ENCODE measurements at places on chromosomes 2 and 18.

DNA sequence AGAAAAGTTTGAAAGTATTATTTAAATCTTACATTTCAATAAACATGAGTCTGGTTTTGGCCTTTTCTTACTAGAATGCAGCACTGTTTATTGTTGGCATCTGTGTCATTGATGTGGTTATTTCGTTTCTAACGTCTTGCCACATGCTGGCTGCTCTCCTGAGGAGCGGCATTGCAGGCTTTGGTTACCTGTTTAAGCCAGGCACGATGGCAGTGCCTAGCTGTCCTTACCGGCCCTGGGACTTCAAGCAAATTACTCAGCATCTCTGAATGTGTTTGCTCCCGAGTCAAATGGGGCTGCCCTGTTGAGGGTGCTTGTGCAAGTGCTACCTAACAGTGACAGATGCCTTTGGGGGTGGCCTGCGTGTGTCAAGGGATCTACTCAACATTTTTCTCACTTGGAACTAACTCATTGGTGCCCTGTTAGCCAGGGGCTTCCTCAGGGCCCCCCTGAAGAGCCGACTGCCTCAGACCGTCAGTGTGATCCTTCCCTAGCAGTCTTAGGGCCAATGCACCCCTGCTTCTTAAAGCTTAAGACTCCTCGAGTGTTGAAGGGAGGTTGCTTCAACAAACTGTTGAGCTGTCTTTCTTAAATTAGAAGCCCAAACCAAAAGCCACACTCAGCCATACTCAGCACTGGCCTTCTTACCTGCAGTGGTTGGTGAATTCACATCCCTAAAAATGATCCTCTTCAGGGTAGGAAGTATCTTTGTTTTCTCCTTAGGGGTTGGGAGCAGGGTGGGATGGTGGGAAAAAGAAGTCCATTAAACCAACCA lies 151.5 kb downstream of the NCK2 start:
- no peak for DNase-seq

DNA sequence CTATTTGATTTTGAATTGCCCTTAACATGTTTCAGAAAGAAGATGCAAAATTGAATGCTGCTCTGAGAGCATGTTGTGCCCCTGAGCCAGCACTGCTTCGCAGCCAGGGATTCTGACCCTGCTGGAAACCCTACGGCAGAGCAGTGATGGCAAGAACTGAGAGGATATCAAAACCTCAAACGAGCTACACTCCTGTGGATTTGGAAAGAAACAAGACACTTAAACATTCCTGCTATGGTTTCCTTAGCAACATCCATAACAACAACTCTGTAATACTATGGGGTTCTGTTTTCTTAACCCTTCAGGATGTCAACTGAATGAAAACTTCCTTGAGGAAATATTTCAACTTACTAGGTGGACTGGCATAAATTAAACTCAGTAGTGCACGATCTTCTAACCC lies 649.1 kb downstream of the NYAP2 start:
- DNase-seq: no peak

DNA sequence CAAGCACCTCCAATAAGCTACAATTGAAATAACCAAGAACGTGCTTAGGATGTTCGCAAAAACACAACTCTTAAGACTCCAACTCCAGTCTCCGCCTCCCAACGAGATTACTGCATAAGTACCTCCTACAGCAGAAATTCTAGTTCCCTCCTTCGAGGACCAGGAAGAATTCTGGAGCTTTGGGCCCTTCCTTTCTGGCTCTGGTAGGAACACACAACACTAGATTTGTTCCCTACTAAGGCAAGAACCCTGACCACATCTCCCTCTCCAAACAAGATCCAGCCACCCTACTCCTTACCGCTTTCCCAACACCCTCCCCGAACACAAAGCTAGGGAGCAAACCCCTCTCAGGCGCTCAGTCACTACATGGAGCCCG lies 721 bp downstream of the ADAM17 start:
- peak; percentile 18 for DNase-seq

GRCh38 chr18:73981796-73982195 lies 165.8 kb downstream of the FBXO15 start:
- no peak for DNase-seq

DNA sequence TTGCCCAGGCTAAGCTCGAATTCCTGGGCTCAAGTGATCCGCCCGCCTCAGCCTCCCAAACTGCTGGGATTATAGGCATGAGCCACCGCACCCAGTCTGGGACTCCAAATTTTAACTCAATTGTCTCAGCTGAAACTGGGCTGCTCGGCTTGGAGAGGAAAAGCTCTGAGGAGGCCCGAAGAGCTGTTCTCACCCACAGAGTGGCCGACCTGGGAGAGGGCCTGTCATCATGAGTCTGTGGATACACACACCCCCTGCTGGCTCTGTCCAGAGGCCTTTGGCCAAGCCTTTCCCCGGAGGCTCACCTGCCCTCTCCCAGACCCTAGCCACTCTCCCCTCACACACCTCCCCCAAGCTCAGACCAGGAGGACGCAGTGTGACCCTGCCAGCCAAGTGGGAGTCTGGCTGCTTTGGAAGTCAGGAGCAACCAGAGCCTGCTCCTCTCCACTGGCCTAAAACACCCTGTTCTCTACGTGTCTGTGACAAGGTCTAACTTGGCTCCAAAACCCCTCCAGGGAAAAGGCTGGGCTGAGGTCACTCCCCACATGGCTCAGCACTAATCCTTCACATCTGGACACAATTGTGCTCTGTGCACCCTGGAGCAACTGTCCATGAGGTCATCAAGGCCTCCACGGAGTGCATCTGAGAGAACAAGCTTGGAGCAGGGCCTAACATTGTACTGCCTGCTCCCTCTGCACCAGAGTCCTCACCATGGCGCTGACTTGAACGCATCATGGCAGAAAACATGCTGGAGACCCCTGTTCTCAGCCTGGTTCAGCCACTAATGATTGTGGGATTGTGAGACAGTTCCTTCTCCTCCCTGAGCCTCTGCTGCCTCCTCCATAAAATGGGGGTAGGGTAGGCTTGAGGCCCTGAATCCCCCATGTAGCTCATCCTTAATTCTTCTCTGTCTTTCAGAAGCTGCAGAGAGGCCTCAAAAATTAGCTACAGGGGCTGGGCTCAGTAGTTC lies 49.9 kb upstream of the RAB6C start:
- no peak for DNase-seq

DNA sequence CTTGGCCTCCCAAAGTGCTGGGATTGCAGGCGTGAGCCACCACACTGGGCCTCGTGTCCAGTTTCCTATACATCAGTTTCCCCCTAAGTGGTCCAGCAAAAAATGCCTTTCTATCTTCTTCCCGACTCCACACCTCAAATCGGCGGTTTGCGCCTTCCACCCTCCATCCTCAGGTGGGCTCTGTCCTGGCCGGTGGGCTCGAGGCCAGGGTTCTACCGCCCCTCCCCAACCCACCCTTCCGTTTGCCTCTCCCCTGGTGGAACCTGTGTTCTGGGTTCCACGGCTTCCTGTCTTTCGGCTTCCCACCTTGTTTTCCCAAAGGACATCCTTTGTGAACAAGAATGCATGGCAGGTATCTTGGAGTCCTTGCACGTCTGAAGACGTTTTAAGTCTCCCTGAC lies 104.4 kb downstream of the HS6ST1 start:
- DNase-seq: no peak

DNA sequence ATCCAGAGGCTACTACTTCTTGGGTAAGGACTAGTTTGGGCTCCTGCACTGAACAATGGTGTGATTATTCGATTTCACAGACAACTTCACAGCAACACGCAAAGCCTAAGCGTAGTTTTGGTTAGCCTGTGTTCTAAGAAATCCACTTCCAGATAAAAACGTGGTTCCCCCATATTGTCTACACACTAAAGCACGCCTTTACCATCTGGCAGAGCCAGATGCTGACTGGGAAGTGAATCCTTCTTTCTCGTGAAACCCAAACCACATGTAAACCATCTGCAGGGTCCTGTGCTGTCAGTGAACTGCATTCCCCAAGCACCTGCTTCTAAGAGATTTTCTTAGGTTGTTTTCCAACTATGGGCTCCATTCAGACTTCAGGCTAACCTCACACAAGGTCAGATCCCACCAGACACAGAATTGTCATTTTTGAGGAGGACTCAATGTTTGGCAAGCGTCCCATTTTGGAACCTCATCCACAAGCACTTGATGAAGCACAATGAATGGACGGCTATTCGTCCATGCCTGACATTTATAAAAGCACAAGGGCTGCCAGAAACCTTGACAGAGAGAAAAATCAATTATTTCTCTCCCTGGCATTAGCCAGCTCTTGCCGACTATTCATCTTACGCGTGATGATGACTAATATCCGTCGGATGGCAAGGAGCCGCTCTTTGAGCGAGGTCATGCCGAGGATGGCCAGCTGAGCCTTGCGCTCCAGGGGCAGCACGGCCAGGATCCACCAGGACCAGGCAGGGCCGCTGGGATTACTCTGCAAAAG lies 38.4 kb downstream of the LONRF2 start:
- peak; percentile 16 for DNase-seq

DNA sequence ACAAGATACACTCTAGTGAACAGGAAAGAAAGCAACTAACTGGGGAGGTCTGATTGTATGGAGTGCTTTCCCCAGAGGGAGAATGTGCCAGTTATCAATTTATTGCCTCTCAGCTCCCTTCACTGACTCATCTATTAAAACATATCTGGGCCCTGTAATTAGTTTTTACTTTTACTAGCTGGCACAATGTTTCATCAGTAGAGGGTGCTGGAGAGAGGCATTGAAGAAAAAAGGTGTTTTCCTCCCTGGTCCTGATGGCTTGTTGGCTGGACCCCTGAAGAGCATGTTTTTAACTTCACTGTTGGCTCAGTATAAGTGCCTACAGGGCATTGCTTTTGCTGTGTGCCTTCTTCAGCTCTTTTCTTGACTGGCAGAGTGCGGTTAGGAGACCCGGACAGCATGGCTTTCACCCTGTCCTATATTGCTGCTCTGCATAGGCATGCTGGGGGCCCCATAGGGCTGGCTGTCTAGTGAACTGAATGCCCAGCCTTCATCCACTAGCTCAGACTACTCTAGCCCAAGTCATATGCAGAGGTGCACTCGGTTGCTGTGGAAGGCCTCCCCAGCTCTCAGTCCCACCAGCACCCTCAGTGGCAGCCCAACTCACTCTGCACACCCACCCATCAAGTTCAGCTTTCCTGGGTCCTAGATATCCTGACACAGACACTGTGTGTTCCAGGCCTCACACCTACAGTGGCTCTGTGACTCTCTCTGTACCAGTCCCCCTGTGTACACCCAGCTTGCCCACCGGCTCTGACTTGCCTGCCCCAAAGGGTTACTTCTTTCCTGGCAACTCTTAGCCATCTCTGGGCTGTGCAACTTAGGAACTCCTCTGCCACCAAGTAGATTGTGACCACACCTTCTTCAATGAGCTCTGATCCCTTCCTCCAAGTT lies 62.3 kb upstream of the ACYP2 start:
- DNase-seq: no peak

DNA sequence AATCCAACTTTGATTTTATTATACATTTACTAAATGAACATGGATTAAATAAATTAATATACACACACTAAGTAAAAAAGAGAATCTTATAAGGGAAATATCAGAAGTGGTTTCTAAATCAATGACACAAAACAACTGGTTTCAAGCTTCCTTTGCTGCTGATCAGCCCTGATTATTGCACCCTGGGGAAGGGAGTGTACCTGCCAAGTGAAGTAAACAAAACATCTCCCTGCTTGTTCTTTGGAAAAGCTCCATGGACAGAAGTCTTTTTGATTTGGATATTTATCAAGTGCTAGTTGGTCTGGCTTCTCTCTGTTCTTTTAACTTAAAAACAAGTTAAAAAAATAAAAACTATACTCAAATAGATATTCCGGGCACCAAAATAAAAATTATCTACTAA lies 190.1 kb downstream of the PDE11A start:
- no peak for DNase-seq

- no peak for DNase-seq
Measured at GRCh38 chr2:196096982-196097745, 28.5 kb upstream of the DNAH7 start.

DNA sequence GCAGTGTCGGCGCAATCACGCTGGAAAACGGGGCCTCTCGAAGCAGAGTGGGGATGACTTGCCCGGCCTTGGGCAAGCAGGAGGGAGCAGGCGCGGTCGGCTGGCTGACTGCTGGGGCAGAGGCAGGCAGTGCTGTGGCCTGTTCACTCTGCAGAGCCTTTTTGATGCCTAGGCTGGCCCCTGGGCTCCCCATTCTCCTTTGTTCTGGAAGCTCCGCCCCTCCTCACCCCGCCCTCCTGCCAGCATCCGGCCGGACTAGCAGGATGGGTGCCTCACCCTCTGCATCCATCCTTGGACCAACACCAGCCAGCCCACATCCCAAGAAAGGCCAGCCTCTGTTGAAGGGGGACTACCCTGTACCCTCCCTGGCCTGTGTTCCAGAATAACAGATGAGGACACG lies at the start of gene ASPRV1:
Gene ASPRV1 (minus strand): TSS at position 136 of the 400 bp plus-strand sequence. CDS start 195 bp downstream, outside the sequence.
- no peak for DNase-seq

DNA sequence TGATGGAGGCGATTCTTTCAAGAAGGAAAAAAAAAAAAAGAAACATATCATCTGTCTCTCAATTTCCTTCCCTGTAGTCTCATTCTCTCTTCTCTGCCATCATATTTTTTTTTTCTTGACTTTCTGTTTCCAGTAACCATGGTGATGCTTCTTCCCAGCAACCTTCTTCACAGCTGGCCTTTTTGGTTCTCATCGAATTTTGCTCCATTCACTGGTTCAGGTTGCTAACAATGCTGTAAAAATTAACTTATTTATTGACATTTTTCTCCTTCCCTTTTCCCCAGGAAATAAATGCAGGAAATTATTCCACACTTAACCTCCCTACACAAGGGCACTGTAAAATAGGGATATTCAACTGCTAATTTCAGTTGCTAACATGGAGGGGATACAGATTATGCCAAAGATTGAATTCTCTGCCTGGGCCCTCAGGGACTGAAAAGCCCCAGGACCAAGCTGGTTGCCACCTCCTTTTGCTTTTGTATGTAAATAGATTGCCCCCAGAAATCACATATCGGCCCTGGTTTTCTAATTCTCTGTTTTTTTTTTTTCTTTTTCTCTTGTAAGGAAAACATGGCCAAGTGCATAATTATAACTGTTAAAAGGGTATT lies 154.7 kb downstream of the MAP2 start:
- DNase-seq: peak; percentile 28

GRCh38 chr2:96681540-96681939 lies 39.0 kb downstream of the FER1L5 start:
- no peak for DNase-seq

DNA sequence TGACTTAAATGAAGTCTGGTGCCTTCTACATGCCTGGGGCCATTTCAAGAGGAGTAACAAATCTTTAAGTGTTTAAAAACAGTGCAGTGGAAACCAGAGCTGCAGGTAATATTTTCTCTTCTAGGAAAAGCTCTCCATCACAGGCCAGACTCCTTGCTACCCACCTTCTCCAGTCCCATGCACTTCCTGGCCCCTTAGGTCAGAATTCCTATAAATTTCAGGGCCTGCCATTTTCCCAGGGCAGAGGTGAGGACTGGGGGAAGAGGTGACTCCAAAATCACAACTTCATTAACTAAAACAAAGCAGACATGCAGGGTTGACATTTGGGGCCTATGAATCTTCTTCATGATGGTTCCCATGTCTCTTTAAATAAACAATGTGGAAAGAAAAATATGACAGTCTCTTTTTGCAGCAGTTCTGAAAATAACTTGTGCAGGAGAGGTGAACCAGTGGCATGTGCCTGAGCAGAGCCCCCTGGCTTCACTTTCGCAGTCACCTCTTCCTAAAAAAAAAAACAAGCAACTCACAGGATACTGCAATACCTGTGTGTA lies 63.7 kb upstream of the TANC1 start:
- no peak for DNase-seq

Data from NCI-H2171 (cell line).